Nephron progenitor cell (in vitro differentiated cells): ENCODE measurements at places on chromosomes 1 and 21.

GRCh38 chr1:221855156-221855555 is 113.3 kb upstream of the DUSP10 start:
- no peak for DNase-seq

GRCh38 chr1:203252678-203253077 is 23.2 kb upstream of the CHIT1 start:
- no peak for DNase-seq

DNA sequence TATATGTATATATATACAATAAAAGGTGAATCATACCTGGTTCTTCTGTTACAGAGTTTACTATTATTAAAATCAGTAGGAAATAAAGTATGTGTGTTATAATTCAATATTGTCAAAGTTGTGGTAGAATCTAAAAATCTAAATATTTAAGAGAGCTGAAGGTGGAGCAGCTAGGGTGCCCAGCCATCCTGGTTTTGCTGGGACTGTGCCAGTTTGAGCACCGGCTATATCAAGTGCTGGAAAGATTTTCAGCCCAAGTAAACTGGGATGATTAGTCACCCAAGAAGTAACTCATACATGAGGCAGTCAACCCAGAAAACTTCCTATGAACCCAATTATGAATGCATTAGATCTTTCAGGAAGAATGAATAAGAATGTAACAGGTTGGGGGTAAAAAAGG is 16.9 kb upstream of the KRTAP19-5 start:
- no peak for DNase-seq

DNA sequence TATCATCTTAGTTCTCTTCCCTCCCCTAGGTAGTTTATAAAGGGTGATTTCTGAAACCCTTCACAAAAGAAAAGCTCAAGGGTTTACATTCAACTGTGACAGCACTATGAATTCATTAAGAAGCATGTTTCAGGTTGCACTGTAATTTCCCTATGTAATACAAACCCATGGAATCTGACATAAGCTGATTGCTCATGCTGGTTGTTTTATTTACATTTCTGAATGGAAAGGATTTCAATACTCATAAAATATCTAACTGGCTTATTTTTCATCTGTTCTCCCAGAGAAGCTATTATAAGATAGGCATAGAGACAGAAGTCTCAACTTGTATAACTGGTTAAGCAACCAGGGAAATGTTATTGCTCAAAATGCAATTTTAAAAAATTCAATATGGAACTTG is 20.5 kb downstream of the WNT2B start:
- no peak for DNase-seq

- no peak for DNase-seq
These were observed 81.1 kb downstream of the NPHP4 start for GRCh38 chr1:5911157-5911556.
